Diencephalon (tissue), 1 donor: ENCODE measurements at places on chromosomes 6 and 20. TPM values are rescaled to one million over a fixed set of nuclear protein-coding genes. Genes with fewer than 3 reads are reported as not detected.

The LY6G5C gene
- total RNA-seq = 2.5 TPM

The HLA-A gene
- 72.7 TPM for total RNA-seq

The SSTR4 gene
- 2.1 TPM for total RNA-seq

The TUBB1 gene
- 0.92 TPM for total RNA-seq

The COX4I2 gene
- total RNA-seq = not detected

The EPB41L1 gene
- total RNA-seq = 133 TPM

The CAP2 gene
- total RNA-seq = 21.2 TPM

The E2F1 gene
- total RNA-seq = 3.7 TPM

The CCN6 gene
- not detected for total RNA-seq

The COL12A1 gene
- 8.3 TPM for total RNA-seq

The REM1 gene
- total RNA-seq = 0.23 TPM
